CMK (cell line): ENCODE measurements at places on chromosomes 1 and 21.

DNA sequence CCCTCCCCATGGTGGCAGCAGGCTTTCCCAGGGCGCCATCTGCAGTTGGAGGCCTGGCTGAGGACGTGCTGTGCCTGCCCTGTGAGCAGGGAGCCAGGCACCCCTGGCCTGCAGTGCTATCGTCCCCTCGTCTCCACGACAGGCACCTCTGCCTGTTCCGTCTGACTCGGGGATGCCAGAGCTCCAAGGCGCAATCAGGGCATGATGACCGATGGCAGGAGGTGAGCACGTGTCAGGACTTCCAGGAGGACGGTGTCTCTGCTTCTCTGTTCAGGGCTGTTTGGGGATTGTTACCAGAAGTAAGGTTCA lies 125.2 kb downstream of the PCBP3 start:
- no peak for DNase-seq

DNA sequence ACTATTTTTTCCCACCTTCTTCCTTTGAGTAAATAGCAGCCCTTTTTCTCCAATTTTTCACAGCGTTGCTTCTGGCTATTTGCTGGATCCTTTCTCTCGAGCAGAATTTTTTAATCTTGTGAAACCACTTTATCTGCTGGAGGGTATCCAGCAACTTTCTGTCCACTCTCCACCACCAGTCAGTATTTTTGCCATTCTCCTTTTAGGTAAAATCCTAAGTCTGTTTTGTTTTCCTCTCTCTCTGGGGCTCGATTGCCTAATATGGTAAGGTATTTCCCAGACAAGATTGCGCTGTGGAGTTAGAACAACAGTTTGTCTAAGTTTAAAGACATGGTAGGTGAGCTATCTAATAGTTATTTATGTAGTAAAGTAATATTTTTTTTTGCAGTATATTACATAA lies 156.9 kb downstream of the PPP1R12B start:
- no peak for DNase-seq

DNA sequence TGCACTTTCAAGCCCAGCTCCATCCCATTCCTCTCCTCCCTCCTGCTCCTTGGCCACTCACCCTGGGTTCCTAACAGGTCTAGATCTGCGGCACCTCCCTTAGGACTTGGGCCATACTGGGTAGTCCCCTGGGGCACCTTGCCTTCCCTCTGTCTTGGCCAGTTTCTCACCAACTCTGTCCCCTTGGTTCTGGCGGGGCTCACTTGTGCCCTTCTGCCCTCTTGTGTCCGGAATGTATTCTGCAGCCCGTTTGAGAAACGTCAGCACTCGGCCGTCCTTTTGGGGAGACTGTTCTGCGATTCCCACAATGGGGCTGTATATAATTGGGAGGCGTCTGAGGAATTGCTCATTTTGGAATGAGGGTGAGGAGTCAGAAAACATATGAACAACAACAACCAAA lies 162.4 kb downstream of the ZSCAN20 start:
- DNase-seq = no peak

GRCh38 chr1:117261424-117261785 lies 50.7 kb upstream of the VTCN1 start:
- DNase-seq = no peak

DNA sequence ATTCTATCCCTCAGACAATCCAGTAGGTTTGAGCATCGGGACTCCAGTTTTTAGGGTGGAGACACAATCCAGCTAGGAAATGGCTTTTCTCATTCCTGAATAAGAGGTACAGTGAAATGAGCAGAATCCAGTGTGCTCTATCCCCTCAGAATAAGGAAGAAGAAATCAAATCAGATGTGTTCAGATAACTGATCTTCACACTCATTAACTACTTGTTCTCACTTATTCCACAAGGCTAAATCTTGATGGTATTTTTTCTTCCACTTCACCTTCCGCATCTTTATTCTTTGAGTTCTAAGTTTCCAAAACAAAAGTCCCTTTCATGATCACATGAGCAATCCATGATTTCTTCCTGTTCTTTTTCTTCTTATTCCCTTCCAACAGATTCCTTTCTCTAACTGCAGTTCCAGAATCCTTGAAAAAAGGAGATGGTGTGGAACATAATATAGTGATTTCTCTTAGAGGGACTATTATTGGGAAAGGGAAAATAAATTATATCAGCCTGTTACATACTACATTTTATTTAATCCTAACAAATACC lies 1.7 kb downstream of the SYT11 start:
- DNase-seq = no peak

DNA sequence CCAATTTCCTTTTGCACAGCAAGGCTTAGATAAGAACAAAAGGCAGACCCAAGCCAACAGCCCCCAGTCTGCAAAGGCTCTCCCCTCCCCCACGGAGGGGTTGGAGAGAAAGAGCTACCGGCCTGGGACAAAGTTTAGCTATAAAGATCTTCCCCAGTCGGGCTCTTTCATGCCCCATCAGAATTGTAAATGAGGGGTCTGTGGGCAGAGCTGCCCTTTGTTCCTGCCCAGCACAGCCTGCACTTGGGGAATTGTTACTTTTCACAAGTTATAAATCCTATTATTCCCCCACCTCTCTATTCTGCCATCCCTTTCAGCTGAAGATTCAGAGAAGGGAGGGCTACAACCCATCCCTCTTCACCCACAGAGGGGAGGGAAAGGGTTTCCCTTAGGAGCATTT lies 3.5 kb downstream of the MYCL start:
- no peak for DNase-seq

DNA sequence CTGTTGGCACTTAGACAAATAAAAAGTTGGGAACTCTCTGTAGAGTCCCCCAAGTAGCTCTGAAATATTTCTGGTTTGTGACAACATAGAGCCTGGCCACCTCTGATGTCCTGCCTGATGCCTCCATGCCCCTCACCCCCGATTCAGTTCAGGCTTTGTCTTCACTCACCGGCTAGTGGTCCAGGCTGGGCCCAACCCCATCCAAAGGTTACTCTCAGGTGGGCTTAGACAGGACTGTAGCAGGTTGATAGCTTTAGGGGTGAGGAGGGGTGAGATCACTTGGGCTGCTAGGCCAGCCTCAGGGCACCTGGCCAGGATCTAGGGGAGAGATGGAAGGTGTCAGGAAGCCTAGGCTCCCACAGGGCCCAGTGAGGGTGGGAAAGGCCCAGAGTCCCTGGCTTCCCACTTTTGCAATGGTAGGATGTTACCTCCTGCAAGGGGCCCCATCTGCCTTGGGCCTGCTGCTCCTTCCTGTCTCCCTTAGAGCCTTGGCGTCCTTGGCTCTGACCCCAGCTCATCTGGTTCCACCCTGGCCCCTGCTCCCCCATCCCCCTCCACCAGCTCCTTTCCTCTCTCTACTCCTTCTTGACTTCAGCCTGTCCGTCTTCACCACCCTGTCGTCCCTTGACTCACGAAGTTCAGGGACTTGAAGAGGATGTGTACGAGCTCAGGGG lies 6.7 kb downstream of the EPS8L3 start:
- DNase-seq = no peak

DNA sequence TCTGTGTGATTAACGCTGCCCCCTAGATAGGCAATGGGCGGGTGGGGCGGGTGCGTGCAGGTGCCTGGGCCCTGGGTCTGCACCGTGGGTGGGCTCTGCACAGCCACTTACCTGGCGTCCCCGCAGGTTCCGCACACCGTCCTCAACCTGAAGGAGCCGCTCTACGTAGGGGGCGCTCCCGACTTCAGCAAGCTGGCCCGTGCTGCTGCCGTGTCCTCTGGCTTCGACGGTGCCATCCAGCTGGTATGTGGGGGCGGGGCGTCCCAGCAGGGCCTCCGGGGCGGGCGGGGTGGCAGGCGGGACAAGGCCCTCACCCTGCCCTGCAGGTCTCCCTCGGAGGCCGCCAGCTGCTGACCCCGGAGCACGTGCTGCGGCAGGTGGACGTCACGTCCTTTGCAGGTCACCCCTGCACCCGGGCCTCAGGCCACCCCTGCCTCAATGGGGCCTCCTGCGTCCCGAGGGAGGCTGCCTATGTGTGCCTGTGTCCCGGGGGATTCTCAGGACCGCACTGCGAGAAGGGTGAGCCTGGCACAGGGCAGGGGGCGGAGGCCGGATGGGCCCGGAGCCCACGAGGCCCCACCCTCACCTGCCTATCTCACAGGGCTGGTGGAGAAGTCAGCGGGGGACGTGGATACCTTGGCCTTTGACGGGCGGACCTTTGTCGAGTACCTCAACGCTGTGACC lies 22.8 kb downstream of the RNF223 start:
- no peak for DNase-seq

DNA sequence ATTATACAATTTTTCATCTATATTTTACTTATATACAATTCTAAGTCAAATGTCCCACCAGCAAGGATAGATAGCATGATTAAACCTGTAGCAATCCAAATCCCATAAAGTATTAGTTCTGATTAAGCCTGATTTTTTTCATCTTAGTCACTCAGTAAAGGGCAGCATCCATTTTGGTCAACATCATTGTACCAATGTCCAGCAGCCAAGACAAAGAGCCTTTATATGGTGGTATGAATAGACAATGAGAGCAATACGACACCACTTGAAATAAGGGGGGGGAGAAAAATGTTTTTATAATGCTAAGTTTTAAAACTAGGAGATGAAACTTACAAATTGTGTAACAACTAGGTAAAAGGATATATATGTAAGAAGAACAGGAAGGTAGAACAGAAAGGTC lies 7.4 kb downstream of the ZNF644 start:
- DNase-seq = no peak

- DNase-seq = no peak
These were observed 156.9 kb downstream of the DHRS3 start for GRCh38 chr1:12460911-12461621.

DNA sequence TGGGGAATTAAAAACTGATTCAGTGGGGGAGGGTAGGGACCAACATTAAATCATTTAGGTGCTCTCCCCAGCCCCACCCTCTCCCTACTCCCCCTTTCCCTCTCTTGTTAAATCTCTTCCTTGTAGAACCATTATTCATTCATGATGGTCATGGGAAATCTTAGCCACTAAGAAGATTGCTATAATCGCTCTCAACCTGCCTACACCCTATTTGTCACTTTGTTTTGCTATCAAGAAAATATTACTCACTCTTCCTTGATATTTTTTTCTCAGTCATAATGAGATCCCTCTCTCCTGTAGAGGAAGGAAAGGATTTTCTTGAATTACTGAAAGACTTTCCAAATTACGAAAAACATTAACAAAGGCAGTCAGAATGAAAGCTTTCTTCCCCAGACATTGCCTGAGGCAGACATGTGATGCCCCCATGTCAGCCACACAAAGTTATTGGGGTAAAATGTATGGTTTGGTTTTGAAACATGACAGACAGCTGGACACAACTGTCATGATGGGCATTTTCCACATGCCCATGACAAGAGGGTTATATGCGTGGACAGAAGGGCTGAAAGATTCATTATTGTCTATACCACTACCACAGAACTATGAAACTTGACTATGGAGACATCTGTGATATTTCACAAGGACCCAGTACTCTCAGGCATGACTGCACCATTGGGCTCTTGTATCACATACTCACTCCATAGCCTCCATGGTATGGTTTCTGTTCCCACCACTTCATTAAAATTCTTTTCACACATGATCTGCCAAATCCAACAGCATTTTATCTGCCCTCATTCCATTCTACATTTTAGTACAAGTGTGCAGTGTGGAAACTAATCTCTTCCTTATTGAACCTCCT lies 420.1 kb downstream of the DISC1 start:
- no peak for DNase-seq

- no peak for DNase-seq
These were observed 87.9 kb downstream of the GTF2B start for GRCh38 chr1:88803444-88803843.

GRCh38 chr21:46018615-46019014 lies 37.0 kb downstream of the COL6A1 start:
- DNase-seq = peak; percentile 11

DNA sequence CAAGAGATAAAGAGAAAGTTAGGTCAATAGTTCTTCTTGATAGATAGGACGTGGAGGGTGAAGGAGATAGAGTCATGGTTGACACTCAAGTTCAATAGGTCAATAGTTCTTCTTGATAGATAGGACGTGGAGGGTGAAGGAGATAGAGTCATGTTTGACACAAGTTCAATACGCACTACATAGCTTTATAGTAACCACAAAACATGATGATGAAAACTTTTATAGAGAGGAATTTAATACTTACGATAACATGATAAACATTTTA lies 5.8 kb upstream of the DDX59 start:
- DNase-seq = no peak
